ENCODE measurements at places on chromosomes 12 and 14.
A peak's percentile ranks its signal among the peaks of the same experiment; 100 is the strongest.

- DNase-seq = peak; percentile 42
Measured at GRCh38 chr14:58571769-58572472, 65.8 kb upstream of the DACT1 start.

DNA sequence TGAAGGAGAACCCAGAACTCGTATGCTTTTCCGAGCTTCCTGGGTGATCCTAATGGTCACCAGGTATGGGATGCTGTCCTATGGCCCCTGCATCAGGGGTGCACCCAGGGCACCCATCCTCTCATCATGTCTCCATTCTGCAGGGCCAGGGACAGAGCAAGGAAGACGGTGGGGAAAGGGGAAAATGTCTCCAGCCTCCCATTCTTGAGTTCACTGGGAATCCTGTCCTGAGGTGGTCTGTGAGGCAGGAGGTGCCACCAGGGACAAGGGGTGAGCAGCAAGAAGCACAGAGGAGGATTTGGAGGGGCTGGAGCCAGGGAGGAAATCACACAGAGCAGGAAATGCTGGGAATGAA is 14.9 kb upstream of the SLC6A12 start:
- no peak for DNase-seq

DNA sequence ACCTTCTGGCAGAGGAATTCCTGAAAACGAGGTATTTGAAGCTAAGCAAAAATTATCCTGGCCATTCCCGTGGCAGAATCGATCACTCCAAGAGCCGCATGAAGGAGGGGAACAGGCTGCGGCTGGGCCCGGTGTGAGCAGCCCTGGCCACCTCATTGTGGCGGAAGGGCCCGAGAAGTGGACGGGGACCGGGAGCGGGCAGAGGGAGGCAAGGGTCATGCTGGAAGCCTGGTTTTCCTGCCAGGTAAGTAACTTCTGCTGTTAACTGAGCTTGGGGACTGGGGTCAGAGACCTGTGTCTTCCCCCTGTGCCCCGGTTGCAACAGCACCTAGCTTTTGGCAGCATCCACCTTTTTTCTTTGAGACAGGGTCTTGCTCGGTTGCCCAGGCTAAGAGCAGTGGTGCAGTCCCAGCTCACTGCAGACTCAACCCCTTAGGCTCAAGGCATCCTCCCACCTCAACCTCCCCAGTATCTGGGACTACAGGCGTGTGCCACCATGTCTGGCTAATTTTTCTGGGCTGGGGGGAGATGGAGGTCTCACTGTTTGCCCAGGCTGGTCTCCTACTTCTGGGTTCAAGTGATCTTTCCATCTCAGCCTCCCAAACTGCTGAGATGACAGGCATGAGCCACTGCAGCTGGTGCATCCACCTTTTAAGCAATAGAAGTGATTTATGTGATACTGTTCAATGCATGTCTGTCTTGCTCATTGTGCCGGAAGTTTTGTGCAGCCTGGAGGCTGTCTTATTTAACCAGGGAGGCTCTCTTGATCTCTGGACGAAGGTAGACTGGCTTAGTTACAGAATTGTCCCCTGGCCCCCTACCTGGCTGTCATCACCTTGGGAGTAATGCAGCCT is 174.0 kb upstream of the MYL2 start:
- no peak for DNase-seq

DNA sequence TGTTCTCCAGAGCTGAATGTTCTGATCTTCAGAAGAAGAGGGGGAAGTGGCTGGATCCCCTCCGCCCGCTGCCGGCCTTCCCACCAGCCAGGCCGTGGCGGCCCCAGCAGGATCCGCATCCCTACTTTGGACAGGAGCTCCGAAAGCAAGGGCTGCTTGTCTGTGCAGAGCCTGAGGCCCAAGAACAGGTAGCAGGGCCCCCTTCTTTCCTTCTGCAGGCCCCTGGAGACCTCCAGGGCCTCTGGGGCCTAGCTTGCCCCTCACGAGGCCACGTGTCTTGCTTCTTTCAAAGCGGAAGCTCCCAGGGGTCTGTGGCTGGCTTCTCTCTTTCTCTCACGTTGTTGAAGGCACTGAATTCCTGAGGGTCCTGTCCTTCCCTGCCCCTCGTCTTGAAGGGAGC is 13.2 kb downstream of the PGF start:
- no peak for DNase-seq

DNA sequence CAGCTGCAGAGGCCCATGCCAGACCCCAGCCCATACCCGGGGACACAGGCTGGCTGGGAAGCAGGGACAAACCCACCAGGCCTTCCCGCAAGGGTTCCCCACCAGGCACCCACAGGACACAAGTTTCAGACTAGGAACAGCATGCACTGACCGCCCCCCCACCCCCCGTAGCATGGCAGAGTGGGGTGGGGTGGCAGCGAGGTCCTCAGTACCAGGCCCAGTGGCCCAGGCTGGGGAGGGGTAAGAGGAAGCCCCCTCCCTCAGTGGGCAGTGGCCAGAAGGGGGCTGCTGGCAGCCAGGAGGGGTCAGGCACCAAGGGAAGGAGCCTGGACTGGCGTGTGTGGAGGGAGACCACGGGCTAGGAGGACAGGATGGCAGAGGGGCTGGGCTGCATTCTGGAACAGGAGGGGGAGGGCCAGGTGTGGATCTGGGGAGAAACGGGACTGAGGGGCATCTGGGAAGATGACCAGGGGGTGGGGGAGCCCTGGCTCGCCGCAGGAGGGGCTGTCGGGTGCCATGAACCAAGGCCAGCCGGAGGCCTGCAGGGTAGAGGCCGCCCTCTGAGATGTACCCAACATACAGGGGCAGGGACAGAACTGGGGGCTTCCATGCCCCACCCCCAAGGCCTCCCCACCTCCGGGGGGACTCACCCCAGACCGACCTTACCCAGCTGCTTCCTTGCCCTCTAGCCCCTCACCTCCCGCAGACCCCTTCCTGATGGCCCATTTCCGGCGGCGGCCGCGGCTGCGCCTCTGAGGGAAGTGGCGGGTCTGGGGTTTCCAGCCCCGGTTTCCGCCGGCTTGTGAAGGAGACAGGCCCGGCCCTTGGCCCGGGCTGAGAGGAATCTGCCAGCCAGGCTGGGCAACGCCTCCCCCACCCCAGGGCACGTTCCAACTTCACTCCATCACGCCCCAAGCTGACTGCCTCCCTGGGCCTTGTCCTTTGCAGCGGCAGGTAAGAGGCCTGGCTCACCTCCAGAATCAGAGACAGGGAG is 5.6 kb upstream of the JAG2 start:
- no peak for DNase-seq

DNA sequence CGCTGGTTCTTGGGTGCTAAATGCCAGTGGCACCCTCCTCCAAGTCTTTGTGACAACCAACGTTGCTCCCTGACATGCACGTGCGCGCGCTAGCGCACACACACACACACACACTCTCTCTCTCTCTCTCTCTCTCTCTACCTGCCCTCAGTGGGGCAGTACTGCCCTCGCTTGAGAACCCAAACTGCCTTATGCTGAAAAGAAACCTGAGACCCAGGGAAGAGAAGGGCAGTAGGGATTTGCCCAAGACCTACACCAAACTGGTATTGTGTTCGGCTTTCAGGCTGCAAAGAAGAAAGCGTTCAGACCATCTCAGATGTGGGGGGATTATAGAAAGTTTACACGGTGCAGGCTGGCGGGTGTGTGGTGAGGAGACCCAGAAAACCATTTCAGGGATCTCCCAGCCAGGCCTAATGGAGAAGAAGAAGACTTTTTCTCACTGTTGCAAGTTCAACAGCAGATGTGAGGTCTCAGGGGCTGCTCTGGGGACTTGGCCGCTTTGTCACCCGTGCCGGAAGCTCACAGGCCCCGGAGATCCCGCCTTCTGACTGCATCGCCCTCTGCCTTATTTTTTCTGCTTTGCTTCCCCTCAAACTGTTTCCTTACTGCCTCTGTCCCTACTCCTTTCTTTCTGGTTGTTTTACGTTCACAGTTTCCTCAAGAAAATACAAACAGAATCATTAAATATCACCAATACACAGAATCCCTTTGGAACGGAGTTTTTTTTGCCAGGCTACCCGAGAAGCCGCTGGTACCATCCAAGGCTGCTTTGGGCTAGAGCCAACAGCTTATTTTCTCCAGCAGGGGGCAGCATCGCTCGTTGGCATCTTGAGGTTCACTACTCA is 82.4 kb downstream of the PPM1A start:
- peak; percentile 75 for DNase-seq

DNA sequence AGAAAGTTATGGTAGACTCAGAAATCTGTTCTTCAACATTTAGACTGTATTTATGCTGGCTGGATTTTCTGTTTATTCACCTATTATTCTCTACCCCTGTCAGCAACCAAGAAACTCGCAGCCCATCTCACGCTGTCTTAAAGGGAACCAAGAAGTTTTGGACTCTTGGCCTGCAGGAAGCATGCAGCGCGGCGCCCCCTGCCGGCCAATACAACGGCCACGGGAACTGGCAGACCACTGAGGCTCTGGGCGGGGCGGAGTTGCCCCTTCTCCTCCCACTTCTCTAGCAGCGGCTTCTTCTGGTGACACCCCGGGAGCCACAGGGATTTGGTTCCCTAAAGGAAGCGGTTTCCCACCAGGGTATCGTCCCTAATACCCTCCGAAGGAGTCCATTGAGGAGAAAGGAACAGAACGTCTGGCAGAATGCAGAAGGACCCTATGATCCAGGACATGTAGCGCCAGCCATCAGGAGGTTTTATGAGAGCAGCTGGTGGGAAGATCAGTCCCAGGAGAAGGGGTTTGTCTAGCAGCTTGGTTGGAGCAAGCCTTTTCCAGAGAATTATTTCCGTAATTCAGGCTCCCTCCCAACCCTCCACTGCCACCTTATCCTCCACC is 21.0 kb upstream of the RNASE2 start:
- DNase-seq = peak; percentile 2

- no peak for DNase-seq
Measured at GRCh38 chr12:104974626-104975290, 11.4 kb upstream of the NOPCHAP1 start.

DNA sequence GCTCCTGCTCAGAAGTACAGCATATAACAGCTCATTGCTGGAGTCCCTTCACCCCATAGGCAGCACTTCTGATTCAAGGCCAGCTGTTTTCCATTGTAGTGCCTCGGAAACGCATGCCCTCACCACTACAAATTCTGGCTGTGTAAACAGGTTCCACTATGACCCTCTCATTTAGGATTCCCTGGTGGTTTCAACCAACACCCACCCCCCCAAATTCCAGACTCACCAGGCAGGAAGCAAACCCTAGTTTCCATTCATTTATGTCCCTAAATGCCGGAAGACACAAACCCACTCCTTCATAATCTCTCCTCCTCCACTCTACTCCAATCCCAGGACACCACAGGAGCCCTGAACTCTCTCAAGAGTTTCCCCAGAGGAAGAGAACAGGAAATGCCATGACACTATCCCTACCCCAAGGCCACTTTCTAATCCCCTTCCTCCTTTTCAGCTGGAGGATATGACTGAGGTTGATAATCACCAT is 75.9 kb upstream of the TMPO start:
- no peak for DNase-seq

DNA sequence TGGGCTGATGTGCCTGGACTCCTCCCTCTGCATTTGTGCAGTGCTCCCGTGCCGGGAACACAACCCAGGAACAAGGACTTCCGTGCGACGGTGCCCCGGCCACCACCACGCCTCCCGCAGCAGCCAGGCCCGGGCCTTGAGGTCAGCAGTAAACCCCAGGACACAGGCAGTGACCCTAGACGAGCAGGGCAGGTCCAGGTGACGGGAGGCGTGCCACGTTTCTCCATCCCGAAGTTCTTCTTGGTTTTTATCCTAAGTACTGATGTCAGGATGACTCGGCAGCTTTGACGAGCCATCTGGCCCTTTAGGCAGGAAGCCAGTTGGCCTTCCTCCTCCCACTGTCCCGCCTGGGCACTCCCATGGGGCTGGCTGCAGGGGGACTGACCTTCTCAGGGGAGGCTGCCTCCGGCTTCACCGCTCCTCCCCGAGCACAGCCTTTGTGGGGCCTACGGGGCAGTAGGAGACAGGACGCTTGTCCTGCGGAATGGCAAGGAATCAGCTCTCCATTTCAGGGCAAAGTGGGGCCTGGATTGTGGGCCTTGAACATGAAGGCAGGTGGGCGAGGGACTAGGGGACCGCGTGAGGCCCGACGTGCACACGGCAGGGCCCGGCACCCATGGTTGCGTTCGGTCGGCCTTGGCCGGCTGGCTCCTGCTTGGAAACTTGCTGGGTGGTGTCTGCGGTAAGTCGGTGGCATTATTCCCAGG is 94.1 kb downstream of the FBXL14 start:
- no peak for DNase-seq

All from activated CD4-positive, alpha-beta T cell treated with anti-CD3 and anti-CD28 coated beads, Interleukin-2, amount 50 U/mL, for 4 hours (primary cell).